ENCODE measurements at places on chromosomes 5 and 9.
A peak's percentile ranks its signal among the peaks of the same experiment; 100 is the strongest.

- DNase-seq = peak; percentile 26
Measured at GRCh38 chr9:69090946-69091345, 55.4 kb downstream of the FXN start.

GRCh38 chr5:7991125-7991821, 122.3 kb downstream of the MTRR start:
- DNase-seq = peak; percentile 31

DNA sequence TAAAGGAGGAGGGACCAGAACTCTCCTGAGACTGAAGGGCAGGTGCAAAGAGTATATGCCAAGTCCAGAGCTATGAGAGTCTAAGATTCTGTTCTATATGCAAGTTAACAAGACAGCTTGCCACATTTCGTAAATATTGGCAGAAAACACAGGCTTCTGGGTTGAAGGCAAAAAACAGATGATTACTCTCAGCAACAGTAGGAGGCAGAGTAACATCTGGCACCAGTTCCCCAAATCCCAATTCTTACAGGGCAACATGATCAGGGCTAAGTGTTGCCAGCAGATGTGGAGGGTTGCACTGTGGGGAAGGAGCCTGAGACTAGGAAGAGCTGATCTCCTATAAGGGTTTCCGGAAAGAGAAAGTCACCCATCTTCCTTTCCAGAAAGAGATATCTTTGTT, 179.4 kb downstream of the PJA2 start:
- DNase-seq = no peak

DNA sequence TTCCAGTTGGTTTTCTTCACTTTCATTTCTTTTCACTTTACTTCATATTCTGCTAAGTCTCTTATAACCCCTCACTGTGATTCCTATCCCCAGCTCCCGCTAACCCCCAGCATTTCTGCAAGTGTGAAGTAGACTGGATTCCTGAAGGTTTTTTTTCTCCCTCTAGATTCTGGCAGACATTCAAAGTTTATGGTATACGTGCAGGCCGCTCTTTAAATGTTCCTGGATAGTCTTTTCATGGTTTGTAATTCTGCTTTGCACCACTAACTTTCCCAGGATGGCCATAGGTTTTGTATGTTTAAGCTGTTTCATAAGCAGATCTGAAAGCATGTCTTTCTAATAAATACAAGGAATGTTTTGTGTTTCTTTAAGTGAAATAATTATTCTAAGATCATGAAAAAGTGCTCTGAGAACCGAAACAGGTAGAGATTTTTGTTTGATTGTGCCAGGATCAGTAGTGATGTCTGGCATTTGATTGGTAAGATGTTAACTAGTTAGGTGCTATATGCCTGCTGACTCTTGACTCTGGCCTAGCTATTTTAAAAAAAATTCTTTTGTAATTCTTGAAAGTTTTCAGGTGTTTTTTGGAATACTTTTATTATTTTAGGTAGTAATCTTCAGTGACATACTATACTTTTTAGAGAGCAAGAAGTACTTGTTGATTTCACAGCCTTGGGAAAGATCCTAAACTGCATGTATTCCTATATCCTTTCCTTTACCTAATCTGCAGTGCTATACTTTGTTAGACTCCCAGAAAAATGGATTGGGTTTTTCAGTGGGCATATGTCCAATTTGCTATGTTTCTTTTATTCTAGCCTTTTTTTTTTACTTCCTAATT, 29.7 kb downstream of the CNOT6 start:
- DNase-seq = no peak

DNA sequence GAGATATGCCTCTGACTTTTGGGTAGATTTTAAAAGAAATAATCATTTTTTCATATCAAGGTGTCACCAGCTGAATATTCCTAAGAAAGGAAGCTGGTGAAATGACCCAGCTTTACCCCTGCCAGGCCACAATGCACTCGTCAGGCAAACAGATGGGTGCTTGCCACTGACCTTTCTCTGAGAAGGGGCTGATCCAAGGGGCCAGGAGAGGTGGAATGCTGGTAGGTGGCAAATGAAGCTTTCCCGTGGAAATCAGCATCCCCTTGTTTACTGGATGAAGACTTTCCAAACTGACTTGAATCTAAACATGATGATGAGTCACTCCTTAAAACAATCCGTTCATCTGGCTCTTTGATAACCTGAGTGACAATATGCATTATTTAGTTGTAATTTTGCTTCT, 44.3 kb upstream of the PLPP6 start:
- DNase-seq = no peak

GRCh38 chr5:96924016-96924443, 11.8 kb upstream of the LNPEP start:
- peak; percentile 37 for DNase-seq

- no peak for DNase-seq
Measured at GRCh38 chr9:3954331-3955304, 345.2 kb downstream of the GLIS3 start.

- peak; percentile 53 for DNase-seq
Measured at GRCh38 chr5:74035521-74035937, 409.5 kb downstream of the ARHGEF28 start.
